ENCODE measurements at places on chromosomes 12 and 14. TPM values are rescaled to one million over a fixed set of nuclear protein-coding genes. Genes with fewer than 3 reads are reported as not detected.

GRCh38 chr12:47382305-47382704 is 302.5 kb upstream of the AMIGO2 start:
- no peak overlapping the region for H3K4me3 ChIP-seq
- H3K27ac ChIP-seq, result no peak overlapping the region
- no peaks in the 10 kb centered on the region for H3K4me1 ChIP-seq
- DNase-seq, result no peak
- no peaks in the 10 kb centered on the region for H3K27me3 ChIP-seq

DNA sequence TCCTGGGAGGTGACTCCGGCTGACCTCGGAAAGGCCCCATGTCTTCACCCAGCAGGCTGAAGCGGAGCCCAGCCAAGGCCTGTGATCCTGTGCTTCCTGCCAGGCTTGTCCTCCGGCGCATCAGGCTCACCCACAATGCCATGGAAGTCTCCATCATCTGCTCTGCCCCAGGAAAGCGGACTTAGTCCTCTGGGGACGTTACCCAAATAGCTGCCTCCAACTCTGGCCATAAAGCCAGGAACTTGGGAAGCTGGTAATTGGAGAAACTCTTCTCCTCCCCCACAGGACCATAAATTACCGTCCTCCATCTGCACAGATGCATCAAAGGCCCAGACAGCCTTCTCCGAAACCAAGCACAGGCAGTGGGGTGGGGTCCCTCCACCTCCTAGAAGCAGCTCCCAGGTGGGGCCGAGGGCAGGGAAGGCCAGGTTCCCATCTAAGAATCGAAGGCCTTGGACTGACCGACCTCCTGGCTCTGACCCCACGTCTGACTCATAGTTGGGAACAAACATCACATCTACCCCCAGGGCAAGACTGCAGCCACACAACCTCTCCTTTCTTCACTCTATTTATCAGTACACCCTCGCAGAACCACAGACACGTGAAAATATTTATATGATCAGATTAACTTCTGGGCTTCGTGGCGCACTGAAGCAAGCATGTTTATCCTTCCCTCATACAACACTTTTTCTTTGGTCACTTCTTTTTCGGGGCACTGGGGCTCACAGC is 56.4 kb downstream of the PITPNM2 start:
- H3K27me3 ChIP-seq, result no peaks in the 10 kb centered on the region
- no peak for DNase-seq
- H3K4me1 ChIP-seq, result no peaks in the 10 kb centered on the region
- H3K27ac ChIP-seq, result no peak overlapping the region
- no peak overlapping the region for H3K4me3 ChIP-seq

- DNase-seq, result no peak
- H3K27ac ChIP-seq, result no peak overlapping the region
- peaks cover 5% of the 10 kb centered on the region for H3K36me3 ChIP-seq
- H3K4me1 ChIP-seq, result no peaks in the 10 kb centered on the region
- no peak overlapping the region for H3K4me3 ChIP-seq
These were observed 18.7 kb downstream of the RCOR1 start for GRCh38 chr14:102610968-102611811.

DNA sequence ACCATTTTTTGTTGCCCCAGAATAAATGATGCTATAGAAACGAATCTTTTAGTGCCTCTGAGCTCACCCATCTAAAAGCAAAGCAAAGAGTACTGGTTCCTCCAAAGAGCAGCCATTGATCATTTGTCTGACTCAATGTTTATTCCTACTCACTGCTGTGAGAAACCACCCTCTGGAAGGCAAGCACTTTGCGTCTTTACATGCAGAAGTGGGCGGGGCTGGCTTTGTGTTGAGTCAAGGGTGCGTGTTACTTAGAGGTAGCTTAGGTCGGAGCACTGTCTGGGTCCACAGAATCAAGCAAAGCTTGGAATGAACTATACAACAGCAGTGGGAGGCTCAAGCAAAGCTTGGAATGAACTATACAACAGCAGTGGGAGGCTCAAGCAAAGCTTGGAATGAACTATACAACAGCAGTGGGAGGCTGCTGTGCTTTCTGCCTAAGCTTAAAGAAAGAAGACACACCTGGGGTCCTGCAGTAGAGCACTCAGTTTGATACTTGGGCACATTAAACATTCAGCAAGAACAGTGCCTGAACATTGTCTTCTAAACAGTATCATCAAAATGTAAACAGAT is 77.2 kb upstream of the PRICKLE1 start:
- H3K36me3 ChIP-seq, result no peaks in the 10 kb centered on the region
- no peak overlapping the region for H3K27ac ChIP-seq
- DNase-seq, result peak; percentile 73

The FOXA1 gene
- 41.2 TPM for total RNA-seq

The APAF1 gene
- total RNA-seq, result 68.2 TPM

GRCh38 chr14:74793506-74794155 is 30.5 kb downstream of the YLPM1 start:
- no peaks in the 10 kb centered on the region for H3K27me3 ChIP-seq
- no peak for DNase-seq
- H3K27ac ChIP-seq, result no peak overlapping the region
- peaks cover 39% of the 10 kb centered on the region for H3K36me3 ChIP-seq
- peaks cover 3% of the 10 kb centered on the region for H3K4me1 ChIP-seq

GRCh38 chr14:70942342-70942706 is 35.1 kb downstream of the PCNX1 start:
- H3K4me1 ChIP-seq, result no peaks in the 10 kb centered on the region
- H3K27me3 ChIP-seq, result no peaks in the 10 kb centered on the region
- peak overlapping the region; percentile 43 for H3K4me3 ChIP-seq
- no peak overlapping the region for H3K27ac ChIP-seq
- H3K36me3 ChIP-seq, result peaks cover 48% of the 10 kb centered on the region

The PRB2 gene
- total RNA-seq, result not detected

DNA sequence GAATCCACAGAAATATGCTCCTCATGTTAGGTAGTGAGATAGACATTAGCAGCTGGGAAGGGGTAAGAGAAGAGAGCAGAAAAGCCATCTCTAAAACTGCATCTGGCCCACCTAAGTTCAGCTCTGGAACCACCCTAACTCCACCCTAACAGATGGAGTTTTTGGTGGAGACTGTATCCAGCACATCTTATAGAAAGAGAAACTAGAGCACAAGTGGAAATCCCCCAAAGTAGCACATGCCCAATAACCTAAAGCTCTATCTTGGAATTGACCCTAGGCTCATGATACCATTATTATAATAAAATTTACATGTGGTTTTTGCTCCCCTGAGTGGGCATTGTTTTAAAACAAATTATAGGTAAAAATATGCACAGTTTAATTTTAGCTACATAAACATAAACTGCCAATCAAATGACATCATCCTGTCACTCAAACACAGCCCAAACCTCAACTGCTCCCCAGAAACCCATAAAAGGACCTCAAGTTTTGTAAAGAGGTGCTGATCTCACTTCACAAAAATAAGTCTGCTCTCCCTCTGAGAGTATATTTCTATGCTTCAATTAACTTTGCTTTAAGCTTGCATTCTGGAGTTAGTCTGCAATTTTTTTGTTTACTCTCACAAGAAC is 206.4 kb downstream of the PIK3C2G start:
- H3K27me3 ChIP-seq, result no peaks in the 10 kb centered on the region
- H3K27ac ChIP-seq, result no peak overlapping the region
- no peaks in the 10 kb centered on the region for H3K36me3 ChIP-seq
- H3K4me3 ChIP-seq, result no peak overlapping the region

- no peak for DNase-seq
- no peak overlapping the region for H3K27ac ChIP-seq
- no peaks in the 10 kb centered on the region for H3K4me1 ChIP-seq
- H3K36me3 ChIP-seq, result no peaks in the 10 kb centered on the region
- H3K27me3 ChIP-seq, result peaks cover 3% of the 10 kb centered on the region
These were observed 67.7 kb downstream of the DIO3 start for GRCh38 chr14:101628975-101629374.

DNA sequence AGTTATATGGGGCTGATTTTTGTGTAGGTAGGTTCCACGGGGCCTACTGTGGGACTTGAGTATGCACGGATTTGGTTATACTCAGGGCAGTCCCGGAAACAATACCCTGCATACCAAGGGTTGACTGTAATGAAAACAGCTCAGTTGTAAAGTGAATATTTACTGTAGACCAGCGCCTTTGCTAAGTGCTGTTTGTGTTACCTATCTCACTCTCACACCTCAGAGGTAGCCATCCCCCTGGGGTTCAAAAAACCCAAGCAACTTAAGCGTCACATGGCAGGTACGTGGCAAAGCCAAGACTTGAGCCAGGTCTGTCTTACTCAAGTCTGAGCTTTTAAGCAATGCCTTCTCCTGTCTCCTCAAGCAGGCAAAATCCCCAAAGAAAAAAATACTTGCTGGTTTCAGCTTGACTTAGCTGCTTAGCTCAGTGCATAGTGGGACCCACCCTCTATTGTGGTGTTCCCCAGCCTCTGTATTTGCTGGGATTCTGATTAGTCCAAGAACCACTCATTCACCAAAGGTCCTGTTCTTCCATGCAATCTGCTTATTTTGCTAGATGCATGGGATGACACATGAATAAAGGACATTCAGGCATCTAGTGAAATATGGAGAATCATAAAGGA is 34.2 kb upstream of the STRN3 start:
- peak overlapping the region; percentile 69 for H3K27ac ChIP-seq
- H3K4me3 ChIP-seq, result peak overlapping the region; percentile 51
- DNase-seq, result peak; percentile 85
- peaks cover 11% of the 10 kb centered on the region for H3K4me1 ChIP-seq
- no peaks in the 10 kb centered on the region for H3K36me3 ChIP-seq

The MYF6 gene
- total RNA-seq, result not detected

The KITLG gene
- 7.0 TPM for total RNA-seq

The RD3L gene
- total RNA-seq, result not detected
